ENCODE measurements at places on chromosomes 6 and 20. TPM values are rescaled to one million over a fixed set of nuclear protein-coding genes. Genes with fewer than 3 reads are reported as not detected.

The RPS6KA2 gene
- total RNA-seq, result 49.8 TPM

The CCN6 gene
- total RNA-seq, result not detected

The PRKN gene
- 3.8 TPM for total RNA-seq

The ARMC2 gene
- 1.9 TPM for total RNA-seq

The KCNB1 gene
- total RNA-seq, result under 0.01 TPM

The CST7 gene
- total RNA-seq, result not detected

The PTK6 gene
- total RNA-seq, result not detected

The BPIFB4 gene
- total RNA-seq, result not detected

The FAM83B gene
- total RNA-seq, result 0.91 TPM

The ENPP1 gene
- total RNA-seq, result 3.6 TPM

The RHAG gene
- total RNA-seq, result not detected

The RAET1E gene
- not detected for total RNA-seq

The CARMIL1 gene
- 3.4 TPM for total RNA-seq

The POM121L2 gene
- total RNA-seq, result not detected

The C6orf15 gene
- total RNA-seq, result not detected

The BTN1A1 gene
- total RNA-seq, result not detected

The CHMP4B gene
- 53.0 TPM for total RNA-seq

The HRH3 gene
- total RNA-seq, result not detected

The EDN3 gene
- not detected for total RNA-seq

The CBLN4 gene
- total RNA-seq, result not detected

The LAMA4 gene
- 124 TPM for total RNA-seq

The MDFI gene
- 123 TPM for total RNA-seq

The SLC26A8 gene
- total RNA-seq, result not detected

The GPLD1 gene
- total RNA-seq, result 0.26 TPM

The FRK gene
- total RNA-seq, result 0.52 TPM

The TMEM63B gene
- total RNA-seq, result 27.7 TPM

The TRDN gene
- not detected for total RNA-seq

The PPP1R14C gene
- not detected for total RNA-seq

The B3GAT2 gene
- under 0.01 TPM for total RNA-seq

The WFDC2 gene
- 0.26 TPM for total RNA-seq

The TXLNB gene
- total RNA-seq, result under 0.01 TPM

The DYNLT2 gene
- total RNA-seq, result 1.0 TPM

The ZNF391 gene
- 3.3 TPM for total RNA-seq

The HTR1E gene
- total RNA-seq, result not detected

The HLA-DQB1 gene
- 0.32 TPM for total RNA-seq

The LAMA2 gene
- 54.9 TPM for total RNA-seq

The BHLHE23 gene
- not detected for total RNA-seq

The RBPJL gene
- not detected for total RNA-seq

The ADGRG6 gene
- 13.4 TPM for total RNA-seq

The CHRNA4 gene
- total RNA-seq, result not detected

The GRM1 gene
- 0.08 TPM for total RNA-seq

The SLC32A1 gene
- not detected for total RNA-seq

The UST gene
- total RNA-seq, result 8.9 TPM

The RSPO4 gene
- total RNA-seq, result not detected

The MTFR2 gene
- 8.0 TPM for total RNA-seq

The HLA-DMB gene
- total RNA-seq, result not detected

The FOXQ1 gene
- 0.39 TPM for total RNA-seq

The MAS1 gene
- not detected for total RNA-seq

The KCNK16 gene
- not detected for total RNA-seq
